Putamen (tissue), 1 donor: ENCODE measurements at places on chromosomes 11 and 22.

DNA sequence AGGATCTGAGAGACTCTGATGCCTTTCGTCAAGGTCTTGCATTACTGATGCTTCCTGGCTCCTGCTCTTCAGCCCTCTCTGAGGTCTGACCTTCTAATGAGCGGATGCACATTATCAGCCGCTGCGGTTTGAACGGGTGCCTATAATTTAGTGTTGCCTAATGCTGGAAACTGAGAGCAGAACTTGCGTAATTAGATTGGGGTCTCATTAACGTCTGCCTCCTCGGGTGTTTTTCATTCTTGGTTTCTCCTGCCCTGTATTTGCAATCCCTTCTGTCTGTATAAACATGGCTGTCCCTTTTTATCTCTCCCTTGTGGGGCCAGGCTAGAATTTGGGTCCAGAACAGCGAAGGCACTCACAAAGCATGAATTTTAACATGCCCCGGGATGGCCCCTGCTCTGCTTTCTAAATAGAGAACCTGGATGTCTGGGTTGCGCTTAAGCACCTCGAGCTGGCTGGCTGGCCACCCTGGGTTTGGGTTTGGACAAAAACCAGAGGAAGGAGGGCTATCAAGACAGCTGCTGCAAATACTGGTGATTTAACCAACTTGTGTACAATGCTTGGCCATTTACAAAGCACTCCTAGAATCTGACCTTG is 118.6 kb downstream of the TIMP3 start:
- DNase-seq: no peak

DNA sequence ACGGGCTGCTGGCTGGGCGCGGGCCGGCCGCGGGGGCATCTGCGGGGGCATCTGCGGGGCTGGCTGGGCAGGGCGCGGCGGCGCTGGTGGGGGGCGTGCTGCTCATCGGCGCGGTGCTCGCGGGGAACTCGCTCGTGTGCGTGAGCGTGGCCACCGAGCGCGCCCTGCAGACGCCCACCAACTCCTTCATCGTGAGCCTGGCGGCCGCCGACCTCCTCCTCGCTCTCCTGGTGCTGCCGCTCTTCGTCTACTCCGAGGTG is 194 bp downstream of the DRD4 start:
- DNase-seq: no peak

- DNase-seq: no peak
Measured at GRCh38 chr22:49961005-49961600, 531 bp downstream of the PIM3 start.

DNA sequence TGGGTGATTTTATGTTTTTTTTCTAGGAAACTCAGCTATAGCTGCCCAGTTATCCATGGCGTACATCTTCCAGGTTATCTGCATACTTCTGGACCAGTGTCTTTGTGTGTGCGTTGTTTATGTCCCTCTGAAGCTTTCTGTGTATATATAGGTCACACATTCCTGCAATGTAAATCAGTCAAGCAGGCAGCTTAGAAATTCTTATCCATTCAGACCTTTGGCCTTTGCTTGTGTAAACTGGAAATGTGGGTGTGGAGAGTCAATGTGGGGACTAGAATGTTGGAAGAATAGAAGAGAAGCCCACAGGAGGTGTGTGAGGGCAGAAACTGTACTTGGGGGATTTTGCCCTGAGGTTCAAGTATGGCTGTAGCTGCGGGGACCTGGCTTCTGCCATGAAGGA is 51.7 kb downstream of the BARX2 start:
- no peak for DNase-seq

GRCh38 chr11:95068549-95068948 is 1.8 kb downstream of the SRSF8 start:
- DNase-seq: peak; percentile 81

DNA sequence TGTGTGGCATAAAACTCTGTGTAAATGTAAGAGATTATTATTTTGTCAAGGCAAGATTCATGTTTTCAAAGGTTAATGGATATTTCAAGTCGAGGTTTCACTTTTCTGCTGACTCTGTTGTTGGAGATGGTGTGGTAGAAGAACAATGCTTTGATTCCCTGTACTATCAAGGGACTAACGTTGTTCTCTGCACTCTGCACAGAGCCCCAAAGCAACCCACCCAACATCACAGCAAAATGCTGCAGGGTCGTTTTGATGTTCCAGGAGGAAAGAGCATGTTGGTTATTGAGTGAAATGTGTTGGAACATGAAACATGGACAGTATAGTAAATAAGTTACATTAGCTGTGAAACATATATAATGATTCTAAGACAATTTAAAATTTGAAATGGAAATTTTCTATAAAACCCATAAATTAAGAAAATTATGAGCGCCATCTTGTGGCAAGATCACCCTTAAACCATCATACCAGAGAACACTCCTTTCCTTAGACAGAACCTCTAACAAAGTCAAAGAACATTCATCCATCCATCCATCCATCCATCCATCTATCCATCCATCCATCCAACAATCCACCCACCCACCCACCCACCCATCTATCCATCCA is 164.4 kb upstream of the ZBED5 start:
- no peak for DNase-seq

DNA sequence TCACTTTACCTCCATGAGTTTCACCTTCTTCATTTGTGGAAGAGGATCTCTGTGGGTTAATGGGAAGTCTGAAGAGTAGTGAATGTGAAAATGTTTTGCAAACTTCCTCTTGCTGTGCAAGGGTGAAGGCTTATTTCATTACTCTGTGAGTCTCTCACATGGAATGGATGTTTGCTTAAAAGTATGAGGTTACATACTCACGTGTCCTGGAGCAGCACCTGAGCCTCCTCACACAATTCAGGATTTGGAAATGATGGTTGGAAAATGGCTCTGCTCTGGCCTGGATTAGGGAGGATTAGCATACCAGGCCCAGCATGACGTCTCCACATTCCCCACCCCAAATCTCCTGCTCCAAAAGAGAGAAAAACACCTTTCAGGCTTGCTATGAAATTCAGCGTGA is 4.8 kb downstream of the GRAMD1B start:
- DNase-seq: no peak

DNA sequence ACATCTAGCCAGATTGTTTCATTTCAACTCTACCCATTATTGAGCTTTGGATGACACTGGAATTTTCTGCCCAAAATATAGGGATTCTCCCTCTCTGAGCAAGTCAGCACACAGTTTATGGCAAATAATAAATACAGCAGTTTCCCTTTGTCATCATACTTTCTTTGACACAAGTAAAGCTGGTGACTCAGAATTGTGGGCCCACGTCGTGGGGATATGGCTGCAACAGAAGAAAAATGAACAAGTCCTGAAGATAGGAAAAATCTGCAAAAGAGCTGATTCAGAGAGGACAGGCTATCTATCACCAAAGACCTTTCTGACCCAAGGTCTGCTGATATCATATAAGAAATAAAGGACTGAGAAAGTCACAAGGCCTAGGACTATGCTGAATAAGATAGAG is 236.3 kb upstream of the ZC3H12C start:
- DNase-seq: no peak

GRCh38 chr11:2592559-2593392 is 107.0 kb downstream of the KCNQ1OT1 start:
- no peak for DNase-seq

DNA sequence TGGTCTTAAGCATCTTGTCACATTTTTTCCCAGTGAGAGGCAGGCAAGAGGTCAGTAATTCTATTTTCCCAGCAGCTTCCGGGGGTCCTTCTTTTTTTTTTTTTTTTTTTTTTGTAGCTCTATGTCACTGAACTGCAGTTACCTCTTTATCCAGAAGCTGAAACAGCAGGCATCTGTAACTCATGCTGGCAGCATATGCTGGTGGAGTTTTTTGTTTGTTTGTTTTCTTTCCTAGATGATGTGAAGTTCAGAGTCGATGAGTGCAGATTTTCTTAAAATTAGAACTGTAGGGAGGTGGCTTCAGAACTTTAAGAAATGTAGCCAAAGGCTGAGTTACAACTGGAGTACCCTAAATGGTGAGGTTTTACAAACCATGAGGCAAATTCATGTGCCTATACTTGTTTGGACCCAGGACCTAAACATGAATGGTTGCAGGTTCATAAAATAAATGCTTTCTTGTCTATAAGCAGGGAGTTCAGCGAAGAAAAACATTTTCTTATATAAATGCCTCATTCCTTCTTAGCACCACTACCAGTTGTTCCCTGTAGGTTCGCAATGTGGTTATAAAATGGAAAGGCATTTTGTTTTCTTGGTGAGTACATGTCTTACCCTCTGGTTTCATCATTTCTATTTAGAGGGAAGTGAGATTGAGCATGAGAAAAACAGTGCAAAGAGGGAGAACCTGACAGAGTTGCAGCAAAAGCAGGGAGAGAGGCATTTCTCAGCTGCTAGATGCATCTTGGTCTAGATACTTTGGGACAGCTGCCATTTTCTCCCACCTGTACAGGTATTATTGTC is 84.0 kb downstream of the TRIM44 start:
- no peak for DNase-seq

DNA sequence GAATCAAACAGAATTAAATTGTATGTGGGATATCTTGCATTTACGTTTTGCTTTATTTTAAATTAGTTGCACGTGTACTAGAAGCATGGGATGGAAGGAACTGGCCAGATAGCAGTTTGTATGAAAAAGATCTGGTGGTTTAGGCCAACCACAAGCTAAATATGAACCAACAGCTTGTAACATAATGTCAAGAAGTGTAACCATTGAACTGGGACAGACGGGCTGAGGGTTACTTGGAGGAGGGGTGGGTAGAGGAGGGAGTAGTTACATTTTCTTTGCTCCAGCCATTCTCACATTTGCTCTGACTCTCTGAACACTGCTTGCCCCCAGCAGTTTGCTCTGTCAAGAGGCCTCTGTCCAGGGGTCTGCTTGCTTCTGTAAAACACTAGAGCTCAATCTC is 31.7 kb upstream of the CXCR5 start:
- DNase-seq: no peak

DNA sequence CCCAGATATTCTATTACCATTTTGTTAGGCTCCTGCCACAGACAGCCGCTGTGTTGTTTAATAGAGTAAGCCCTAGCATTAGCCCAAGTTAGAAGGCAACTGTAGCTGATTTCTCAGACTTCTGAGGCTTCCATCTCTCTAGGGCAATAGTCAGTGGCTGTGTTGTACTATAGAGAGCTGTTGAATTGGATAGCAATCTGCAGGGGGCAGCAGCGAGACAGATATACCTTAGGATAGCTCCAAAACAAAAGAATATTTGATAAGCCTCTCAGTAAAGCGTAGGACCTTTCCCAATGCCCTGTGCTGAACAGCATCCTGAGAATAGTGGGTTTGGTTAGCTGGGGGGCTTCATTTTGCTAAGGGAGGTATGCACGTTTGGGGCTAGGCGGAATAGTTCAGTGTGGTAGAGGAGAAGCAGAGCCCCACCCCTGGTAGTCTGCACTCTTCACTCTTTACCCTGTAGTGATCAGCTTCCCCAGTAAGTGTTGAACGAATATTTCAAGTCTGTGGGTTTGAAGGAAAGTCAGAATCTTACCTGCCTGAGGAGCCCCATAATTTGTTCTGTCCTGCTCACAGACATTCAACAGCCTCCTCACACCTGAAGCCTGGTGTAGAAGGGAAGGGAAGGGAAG is 515.1 kb downstream of the INSC start:
- DNase-seq: no peak

- DNase-seq: no peak
Measured at GRCh38 chr11:7635708-7636107, 37.6 kb downstream of the CYB5R2 start.

- DNase-seq: no peak
Measured at GRCh38 chr11:127596433-127596832, 595.9 kb upstream of the KIRREL3 start.

DNA sequence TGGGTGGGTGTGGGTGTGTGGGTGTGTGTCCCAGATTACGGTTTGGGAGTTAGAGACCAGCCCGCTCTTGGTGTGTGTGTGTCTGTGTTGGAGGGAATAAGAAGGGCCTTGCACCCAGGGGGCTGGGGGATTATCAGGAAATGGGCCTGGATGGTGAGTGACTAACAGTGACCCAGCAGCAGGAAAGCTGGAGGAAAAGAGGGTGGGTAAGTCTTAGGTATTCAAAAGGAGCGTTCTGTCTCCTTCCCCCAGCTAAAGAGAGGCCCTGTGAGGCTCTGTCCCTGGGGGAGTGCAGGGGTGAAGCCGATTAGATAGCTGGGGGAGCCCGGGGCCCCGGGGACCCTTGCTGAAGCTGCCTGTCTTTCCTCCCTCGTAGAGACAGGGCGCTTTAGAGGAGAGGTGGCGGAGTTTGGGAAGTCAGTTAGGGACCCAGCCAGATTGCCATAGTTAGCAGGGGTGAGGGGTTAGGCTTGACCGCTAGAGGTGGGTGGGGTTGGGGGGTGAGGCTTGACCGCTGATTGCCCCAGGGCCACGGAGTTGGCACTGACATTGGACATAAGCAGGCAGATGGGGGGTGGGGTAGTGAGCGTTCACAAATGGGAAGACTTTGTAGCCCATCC is 1.5 kb downstream of the OAF start:
- DNase-seq: no peak

DNA sequence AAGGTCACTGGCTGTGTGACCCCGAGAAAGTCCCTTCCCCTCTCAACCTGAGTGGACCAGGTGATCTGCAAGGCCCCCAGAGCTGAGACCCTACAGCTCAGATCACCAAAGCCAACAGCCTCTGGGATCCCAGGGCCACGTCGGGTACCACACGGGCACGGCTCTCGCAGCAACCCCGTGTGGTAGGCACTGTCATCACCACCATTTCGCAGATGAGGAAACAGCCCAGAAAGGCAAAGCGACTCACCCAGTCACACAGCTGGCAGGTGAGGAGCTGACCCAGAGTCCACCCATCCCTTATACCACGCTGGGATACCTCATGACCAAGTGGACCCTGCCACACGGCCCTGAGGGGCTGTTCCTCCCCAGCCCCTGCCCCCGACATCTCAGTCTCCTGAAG is 2.8 kb downstream of the ATP5MGL start:
- DNase-seq: no peak

DNA sequence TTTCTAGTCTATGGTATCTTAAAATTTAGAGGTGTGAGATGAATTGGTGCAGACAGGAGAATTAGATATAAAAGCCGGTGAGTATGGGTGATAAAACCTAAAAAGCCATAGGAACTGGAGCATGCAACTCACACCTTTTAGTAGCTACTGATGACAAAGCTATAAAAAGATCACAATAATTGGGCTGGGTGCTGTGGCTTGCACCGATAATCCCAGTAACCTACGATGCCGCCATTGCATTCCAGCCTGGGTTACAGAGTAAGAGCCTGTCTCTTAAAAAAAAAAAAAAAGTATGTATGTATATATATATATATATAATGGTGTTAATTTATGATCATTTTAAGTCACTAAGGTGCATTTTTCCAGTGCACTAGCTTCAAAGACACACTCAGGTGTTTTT is 17.2 kb downstream of the WEE1 start:
- DNase-seq: no peak

DNA sequence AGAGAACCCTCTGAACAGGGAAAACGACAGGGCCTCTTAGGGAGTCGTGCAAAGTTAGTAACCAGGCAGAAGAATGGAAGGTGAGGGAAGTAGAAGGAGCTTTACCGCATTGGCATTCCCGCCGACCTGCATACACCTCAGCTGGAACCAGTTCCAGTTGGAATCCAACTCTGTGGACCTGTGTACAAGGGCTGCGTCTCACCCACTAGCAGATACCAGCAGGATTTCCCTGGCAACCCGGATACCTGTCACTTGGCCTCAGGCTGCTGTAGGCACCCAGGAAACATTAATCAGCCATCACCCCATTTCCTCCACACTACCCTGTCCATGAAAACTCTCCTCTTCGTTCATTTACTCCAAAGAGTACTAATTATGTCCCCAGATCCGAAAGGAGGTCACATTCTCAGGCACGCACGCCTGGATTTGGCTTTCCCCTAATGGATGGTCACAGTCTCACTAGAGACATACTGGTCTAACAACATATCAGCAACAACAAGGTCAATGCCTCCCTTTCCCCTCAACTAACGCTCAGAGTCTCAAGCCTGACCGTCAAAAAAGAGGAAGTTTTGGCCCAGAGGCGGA is 842 bp downstream of the ARFGAP2 start:
- DNase-seq: no peak
